ENCODE measurements at places on chromosomes 2 and 18.

GRCh38 chr2:545711-546650, 131.2 kb downstream of the TMEM18 start:
- DNase-seq: no peak

DNA sequence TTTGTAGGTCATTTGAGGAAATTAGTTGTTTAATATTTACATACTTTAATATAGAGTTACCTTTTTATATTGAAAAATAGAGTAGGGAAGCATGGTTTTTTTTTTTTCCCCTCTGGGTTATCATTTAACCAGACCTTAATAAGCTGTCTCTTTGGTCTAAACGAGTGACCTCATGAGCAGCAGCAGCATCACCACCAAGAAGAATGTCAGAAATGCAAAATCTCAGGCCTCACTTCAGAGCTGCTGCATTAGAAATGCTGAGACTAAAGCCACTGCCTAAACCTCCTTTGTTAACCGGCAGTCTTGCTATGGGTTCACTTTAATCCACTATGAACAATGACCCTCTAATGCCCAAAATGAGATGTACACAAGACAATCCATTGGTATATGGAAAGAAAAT, 733.7 kb upstream of the FAM98A start:
- DNase-seq: no peak

GRCh38 chr2:84925336-84925723, 19.9 kb downstream of the TMSB10 start:
- no peak for DNase-seq

- DNase-seq: no peak
Measured at GRCh38 chr2:66445925-66446871, 11.3 kb downstream of the MEIS1 start.

GRCh38 chr2:26465981-26466471, 11.9 kb downstream of the OTOF start:
- DNase-seq: no peak

Measured in stimulated activated CD8-positive, alpha-beta memory T cell treated with anti-CD3 and anti-CD28 coated beads, Interleukin-15, amount 100 ng/mL, for 1 hour (primary cell).